Stimulated activated CD4-positive, alpha-beta T cell treated with anti-CD3 and anti-CD28 coated beads, Interleukin-1b, Interleukin-23, amount 100 ng/mL, for 1 hour (primary cell): ENCODE measurements at places on chromosomes 16 and 17.

DNA sequence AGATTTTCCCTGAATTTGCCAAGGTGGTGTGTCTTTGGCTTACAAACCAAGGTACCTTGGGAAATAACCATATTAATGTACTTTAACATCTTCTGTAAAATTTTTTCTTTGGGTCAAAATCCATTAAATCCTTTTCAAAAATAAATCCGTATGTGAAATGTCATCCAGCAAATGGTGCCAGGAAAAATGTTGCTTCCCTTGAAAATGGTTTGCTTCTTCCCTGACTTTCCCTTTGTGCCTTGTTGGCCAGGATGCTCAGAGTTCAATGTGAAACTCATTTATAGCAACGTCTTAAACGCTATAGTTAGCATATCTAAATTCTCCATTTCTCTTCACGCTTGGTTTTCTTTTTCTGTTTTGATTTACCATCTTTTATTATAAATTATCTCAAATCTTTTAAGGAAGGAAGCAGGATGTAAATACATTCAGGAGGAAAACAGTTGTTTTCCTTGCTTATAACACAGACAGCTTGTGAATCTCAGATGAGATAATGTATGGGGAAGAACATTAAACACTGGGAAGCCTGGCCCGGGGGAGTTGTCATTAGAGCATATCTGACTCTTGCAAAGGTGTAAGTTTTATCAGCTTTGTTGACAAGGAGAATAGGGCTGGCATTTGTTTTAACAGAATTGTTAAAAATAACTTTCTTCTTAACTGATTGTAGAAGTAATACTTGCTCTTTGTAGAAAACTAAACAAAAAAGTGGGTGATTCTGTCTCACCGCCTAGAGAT is 42.1 kb downstream of the GPRC5B start:
- DNase-seq, result no peak

DNA sequence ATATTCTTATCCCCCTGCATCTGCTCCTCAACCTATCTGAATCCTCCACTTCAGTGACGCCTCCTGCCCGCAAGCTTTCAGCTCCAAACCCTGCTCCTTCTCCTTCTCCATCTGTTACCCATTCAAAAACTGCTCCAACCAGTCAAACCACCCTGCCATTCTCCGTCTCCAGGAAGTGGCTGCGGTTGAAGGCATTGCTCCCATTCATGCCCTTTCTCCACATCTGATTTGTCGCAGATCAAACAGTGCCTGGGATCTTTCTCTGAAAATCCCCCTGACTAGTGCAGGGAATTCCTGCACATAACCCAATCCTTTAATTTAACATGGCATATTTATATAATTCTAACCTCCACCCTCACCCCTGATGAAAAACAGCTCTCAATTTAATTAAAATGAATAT is 56.3 kb downstream of the SLFN5 start:
- DNase-seq, result no peak

DNA sequence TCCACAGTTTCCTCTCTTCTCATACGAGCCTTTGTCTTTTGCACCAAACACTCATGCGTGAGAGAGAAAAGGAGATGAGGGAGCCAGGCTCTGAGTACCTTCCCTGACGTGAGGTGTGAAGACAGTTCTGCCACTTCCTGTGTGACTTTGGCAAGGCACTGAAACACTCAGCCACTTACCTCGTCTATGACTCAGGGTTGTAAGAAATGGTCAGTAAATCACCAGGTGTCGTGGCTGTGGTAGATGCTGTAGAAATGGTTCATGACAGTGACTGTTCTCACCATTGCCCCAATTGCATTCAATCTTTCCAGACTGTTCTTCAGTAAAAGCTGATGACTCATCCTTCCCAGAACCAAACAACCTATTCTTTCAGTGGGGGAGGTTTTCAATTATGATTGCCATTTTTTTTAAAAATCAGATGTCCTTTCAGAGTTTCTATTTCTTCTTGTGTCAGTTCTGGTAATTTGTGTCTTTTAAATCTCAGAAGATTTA is 49.2 kb upstream of the CBFA2T3 start:
- no peak for DNase-seq

DNA sequence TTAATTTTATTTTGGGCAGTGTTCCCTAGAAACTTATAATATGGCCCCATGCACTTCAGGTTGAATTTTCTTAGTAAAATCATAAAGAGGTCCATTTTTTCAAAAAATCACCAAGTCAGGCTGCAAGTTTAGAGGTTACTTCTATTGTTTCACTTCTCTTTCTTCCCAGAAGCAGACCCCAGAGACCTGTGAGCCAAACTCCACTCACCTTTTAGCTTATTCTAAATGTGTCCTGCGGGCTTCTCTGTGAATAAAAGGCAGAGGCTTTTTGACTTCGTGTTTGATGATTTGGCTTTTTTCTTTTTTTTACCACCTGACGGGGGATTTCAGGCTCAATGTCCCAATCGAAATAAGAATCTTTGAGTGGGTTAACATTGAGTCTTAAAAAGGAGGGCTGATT is 7.4 kb downstream of the PRKCB start:
- DNase-seq, result no peak

- no peak for DNase-seq
Observed at GRCh38 chr16:55323637-55324271, at the start of gene IRX6. Gene IRX6, plus strand, starts transcription at chr16:55324203. Its CDS starts 889 bp downstream, at chr16:55325092.

GRCh38 chr16:25063865-25064264 is 47.7 kb upstream of the LCMT1 start:
- DNase-seq, result no peak

GRCh38 chr17:28811651-28812090 is 30.9 kb downstream of the FAM222B start:
- no peak for DNase-seq

DNA sequence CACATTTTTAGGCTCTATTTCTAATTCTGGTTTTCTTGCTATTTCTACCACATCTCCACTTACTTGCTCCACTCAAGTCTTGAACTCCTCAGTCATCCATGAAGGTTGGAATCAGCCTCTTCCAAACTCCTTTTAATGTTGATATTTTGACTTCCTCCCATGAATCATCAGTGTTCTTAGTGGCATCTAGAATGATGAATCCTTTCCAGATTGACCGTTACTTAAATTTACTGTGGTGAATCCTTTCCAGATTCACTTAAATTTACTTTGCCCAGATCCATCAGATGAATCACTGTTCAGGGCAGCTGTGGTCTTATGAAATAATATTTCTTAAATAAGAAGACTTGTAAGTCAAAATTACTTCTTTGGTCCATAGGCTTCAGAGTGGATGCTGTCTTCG is 32.4 kb downstream of the CLTC start:
- no peak for DNase-seq

DNA sequence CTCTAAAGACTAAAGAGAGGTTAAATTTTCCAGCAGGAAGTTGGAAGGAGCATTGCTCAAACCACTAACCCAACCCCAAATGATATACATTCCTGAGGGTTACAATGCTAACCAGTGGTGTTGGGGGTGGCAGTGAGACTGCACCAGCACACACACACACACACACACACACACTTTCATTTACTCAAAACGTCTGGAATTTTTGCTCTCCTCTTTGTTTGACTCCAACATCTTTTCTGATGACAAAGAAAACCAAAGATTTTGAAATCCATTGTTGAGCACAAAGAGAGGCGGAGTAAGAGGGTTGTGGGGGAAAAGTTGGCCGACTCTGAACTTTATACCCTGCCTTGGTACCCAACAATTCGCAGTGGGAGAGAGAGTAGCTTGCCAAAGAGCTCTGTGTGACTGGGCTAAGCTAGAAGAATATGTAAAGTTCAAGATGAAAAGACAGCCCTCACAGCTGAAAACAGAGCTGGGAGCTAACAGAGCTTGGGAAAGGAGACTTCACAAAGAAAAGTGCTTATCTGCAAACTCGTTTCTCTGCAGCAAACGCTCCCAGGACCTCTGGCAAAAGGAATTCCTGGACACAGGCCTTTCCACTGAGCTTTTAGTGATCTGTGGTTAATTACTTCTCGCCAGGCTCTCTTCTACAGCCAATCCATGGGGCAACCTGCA is 426.0 kb upstream of the CDH11 start:
- DNase-seq, result no peak

DNA sequence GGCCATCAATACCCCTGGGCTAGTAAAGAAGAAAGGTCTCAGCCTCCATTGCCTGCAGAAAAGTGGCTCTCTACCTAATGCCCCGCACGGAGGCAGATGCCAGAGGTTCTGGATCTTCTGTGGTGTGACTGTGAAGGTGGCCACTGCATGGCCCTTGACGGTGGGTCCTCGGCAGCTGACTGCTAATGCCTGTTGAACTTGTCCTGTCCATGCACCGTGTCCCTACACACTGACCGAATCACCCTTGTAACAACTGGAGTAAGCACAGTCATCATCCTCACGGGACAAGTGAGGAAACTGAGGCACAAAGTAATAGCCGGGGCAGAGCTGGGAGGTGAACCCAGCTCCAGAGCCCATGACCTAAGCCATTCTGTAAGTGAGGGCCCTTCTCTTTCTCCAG is 48.8 kb downstream of the MYH11 start:
- no peak for DNase-seq

GRCh38 chr16:20743591-20743990 is 2.0 kb upstream of the THUMPD1 start:
- no peak for DNase-seq

- DNase-seq, result no peak
Observed at GRCh38 chr16:54930869-54931119, 129 bp downstream of the IRX5 start.

DNA sequence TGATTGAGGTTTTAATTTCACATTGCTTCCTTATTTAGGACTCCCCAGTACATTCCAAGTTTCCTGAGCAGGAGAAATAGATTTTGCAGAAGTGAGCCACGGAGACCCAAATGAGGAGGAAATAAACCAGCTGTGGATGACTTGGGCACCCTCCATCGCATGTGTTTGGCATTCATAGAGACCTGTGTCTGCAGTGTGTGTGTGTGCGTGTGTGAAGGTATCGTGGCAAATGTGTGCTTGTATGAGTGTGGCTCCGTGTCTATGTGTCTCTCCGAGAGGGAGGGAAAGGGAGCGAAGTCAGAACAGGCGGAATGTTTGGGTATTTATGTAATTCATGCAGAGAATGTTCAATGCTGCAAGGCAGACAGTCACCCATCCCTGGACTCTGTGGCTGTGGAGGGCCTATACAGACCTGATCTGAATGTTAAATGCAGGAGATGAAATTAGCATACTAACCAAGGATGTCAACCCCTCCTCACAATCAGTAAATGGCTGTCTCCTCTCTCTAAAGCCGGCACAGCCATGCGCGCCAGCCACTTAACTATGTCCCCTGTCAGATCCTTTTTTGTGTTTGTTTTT is 186.0 kb upstream of the ZFHX3 start:
- DNase-seq, result no peak

DNA sequence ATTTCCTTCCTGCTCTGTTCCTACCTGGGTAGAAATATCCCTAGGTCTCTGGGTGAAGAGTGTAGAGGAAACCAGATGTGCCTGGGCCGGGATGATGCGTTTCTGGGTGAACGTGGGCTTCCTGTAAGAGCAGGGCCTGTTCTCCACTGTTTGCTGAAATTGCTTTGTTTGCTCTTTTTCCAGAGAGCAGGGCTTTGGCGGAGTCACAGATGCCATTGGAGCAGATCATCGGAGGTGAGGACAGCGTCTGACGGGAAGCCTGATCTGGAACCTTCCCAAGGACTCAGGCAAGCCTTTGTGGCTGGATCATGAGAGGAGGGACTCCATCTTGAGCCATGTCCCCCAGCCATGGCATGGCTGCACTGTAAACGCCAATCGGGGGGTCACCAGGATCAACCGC is 15.4 kb downstream of the DHODH start:
- no peak for DNase-seq

- DNase-seq, result no peak
Observed at GRCh38 chr16:75573955-75574354, 7.8 kb downstream of the GABARAPL2 start.

- no peak for DNase-seq
Observed at GRCh38 chr16:66273053-66273452, 93.4 kb upstream of the CDH5 start.

- no peak for DNase-seq
Observed at GRCh38 chr17:7615265-7615747, 609 bp upstream of the FXR2 start.

DNA sequence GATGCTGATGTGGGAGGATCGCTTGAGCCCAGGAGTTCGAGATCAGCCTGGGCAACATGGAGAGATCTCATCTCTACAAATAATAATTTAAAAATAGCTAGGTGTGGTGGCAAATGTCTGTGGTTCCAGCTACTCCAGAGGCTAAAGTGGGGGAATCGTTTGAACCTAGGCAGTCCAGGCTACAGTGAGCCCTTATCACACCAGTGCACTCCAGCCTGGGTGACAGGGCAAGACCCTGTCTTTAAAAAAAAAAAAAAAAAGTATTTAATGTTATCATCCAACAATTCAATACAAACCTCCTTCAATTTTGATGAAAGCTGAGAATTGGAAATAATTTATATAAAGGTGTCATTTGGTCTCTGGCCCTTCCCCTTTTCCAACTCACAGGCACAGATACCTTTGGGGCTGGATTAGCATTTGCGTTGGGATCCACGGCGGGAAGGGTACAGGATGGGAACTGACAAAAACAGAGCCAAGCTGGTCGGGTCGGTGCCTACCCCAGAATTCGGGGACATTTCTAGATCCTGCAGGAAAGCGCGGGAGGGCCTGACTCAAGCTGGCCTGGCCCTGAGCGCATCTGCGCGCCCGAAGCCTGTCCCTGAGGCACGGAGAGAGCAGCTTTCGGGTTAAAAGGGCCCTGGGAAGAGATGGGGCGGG is 860 bp upstream of the DCAF7 start:
- DNase-seq, result no peak

DNA sequence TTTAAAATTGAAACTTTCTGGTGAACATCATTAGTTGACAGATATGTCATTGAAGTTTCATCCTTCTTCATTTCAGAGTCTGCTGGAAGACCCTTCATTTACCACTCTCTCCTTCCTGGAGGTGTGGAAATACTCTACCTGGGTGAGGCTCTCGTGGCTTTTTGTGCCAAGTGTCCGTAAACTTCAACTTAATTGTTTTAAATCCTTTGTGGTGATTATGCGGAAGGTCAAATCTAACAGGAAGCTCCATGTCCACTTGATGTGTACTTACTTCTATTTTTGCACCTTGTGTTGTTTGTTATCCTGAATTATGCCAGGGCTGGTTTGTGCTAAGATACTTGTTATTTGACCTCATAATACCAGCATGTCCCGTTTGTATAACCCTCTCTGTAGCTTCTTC is 129.2 kb downstream of the WWOX start:
- DNase-seq, result no peak

DNA sequence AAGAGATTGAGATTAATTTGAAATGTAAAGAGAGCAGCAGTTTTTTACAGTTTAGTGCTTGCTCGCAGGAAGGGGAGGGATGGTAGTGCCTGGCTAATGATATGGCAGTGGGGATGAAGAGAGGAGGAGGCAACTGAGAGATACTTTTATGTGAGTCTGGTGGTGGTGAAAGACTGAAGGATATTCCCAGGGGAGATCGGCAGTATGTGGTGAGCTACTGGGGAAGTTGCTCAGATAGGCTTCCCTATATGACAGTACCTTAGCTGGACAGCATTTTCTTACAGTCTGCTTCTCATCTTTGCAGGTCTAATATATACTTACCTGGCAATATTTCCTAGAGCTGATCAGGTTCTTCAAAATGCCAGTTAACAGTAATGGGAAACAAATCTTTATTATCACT is 8.6 kb downstream of the CEP95 start:
- no peak for DNase-seq
